ENCODE measurements at places on chromosomes 7 and 10.

- DNase-seq, result no peak
Measured at GRCh38 chr10:70771311-70772194, 13.6 kb downstream of the TBATA start.

- no peak for DNase-seq
Measured at GRCh38 chr10:50334273-50334672, 83.0 kb upstream of the ASAH2 start.

DNA sequence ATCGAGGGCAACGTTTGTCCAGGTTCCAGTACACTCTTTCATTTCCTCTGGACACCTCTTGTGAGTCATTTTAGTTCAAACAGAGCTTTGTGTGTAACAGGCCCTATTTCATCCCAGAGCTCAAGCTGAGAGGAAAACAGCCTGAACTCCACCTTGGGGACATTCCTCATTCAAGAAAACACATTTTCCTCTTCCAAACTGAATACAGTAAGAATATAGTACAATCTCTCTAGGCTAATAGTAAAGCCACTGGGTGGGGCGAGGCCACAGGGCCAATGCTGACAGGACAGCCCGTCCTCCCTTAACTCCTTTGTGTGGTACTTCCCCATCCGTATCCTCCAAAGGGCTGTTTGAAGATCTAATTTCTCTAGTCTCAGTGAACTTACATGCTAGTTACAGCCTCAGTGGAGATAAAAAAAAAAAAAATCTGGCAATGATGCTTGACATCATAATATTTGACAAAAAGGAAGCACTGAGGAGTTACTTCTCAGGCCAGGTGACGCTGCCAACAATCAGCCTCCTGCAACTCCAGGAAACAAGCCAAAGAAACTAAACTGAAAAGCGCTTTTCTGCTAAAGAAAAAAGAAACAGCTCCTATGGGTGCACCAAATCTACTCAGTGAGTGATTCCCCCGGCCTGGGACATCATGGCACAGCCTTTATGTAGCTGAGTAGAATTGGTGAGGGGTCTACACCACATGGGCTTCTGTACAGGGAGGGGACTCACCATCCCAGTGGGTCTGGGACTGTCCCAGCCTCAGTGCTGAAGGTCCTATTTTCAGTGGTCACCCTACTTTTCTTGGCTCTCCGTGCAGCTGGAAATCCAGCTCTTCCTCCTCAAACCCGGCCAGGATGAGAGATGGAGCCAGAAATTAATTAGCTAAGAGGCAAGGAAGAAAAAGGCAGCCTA, 238.2 kb upstream of the NEBL start:
- no peak for DNase-seq

DNA sequence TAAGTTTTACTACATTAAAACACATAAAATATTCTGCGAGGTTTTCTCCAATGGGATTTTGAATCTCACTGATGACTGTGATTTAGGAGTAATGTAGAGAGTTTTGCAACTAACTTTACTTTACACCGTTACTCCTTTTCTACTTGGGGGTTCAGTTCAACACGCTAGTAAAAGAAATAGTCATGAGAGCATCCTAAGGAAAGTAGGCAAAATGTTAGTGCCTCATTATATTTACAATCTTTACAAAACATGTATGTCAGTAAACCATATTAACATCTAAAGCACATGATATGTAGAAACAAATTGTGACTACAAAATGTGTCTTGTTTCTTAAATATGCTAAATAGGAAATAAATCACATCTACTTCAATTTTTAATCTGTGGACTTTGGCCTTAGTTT, 6.0 kb downstream of the MEOX2 start:
- no peak for DNase-seq

DNA sequence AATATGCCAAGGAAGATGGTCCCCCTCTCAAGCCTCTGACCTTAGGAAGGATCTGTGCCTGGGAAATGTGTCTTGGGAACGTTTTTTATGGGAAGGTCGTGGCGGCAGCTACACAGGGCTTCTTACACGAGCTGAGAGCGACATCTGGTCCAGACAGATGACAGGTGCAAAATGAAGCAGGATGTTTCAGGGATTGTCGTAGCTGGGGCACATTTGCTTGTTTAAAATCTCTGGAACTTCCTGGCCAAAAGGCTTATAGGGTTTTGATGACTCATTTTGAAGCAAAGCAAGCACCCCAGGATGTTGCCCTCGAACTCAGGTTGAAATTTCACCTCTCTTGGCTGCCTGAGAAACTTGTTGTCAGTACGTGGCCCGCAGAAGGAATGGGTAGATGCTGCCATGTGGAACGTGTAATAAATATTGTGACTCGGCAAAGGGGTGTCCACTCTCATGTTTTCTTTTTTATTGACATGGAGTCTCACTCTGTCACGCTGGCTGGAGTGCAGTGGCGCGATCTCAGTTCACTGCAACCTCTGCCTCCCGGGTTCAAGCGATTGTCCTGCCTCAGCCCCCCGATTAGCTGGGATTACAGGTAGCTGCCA, 117.5 kb downstream of the CAMK1D start:
- no peak for DNase-seq

DNA sequence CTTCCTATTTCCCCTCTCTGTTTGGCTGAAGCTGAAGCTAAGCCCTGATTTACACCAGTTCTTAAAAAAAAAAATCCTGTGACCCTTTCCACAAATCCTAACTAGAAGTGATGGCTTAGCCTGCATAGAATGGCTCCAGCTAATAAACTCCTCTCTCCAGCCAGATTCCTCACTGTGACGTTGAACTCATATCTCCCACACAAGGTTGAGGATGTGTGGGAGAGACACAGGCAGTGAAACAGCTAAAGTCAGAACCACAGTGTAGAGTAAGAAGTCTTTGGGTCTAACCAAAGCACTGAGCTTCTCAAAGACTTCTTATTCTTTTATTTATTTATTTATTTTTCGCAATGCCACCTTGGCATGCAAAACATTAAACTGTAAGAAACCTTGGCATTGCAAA, 268.3 kb downstream of the SNX13 start:
- no peak for DNase-seq

- no peak for DNase-seq
Measured at GRCh38 chr7:150877536-150877935, 25.2 kb downstream of the AOC1 start.

DNA sequence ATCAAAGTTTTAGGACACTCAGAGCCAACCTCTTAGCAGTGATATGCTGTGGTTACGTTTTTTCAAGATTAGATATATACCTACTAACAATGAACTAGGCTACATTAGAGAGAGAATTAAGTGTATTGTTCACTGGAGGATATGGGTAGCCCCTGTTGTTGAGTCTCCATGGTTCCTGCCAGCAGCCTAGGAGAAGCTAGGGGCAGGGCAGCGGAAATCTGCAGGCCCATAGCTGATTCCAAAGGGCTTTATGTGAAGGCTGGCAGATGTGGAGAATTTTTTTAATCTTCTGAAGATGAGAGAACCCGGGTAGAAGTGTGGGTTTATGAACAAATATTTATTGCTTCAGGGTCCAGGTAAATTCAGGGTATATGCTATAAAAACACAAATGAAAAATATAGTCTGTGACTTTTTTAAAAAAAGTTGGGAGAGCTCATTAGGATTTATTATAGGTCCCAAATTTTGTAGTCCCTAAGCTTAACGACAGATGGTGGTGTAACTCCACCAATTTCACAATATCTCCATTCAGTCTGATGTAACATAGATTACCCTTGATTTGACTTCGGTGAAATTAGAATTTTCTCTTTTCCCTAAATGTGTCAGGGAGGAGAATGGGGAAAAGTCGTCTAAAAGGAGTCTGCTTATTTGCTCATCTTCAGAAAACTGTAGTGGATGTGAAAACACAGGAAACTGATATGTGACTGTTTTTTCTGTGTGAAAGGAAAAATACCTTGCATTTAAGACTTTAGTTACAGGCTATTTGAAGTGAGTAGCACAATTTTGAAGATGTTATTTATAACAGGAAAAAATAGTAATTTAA, 163.0 kb upstream of the PPP1R3A start:
- no peak for DNase-seq

DNA sequence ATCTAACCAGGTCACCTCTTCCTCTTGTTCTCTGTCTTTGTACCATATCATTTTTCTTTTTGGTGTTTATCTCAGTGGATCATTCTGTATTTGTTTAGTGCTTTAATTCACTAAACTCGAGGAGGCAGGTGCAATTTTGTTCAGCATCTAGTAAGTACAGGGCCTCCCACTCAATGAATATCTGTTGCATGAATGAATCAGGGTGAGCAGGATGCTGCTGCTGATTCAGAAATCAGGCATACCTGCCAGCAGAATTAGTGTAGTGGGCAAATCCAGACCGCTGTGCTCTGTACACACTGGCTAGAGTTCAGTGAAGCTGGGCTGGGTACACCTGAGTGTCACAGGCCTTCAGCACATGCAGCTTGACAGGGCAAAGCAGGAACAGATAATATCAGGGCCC, 511.9 kb downstream of the SUGCT start:
- no peak for DNase-seq

GRCh38 chr7:98286701-98287485, 5.4 kb downstream of the BRI3 start:
- no peak for DNase-seq

DNA sequence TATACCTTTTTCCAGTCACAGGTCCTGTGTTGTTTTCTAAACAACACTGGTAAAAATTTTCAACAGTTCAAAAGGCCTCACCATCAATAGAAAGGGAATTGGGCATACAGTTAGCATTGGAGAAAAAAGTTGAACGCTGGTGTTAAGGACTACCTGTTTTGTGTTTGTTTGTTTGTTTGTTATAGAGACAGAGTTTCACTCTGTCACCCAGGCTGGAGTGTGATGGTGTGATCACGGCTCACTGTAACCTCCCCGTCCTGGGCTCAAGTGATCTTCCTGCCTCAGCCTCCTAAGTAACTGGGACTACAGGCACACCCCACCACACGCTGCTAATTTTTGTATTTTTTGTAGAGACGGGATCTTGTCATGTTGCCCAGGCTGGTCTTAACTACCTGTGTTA, 306.1 kb downstream of the PRPF18 start:
- no peak for DNase-seq

- no peak for DNase-seq
Measured at GRCh38 chr10:12656518-12657142, 307.3 kb downstream of the CAMK1D start.

DNA sequence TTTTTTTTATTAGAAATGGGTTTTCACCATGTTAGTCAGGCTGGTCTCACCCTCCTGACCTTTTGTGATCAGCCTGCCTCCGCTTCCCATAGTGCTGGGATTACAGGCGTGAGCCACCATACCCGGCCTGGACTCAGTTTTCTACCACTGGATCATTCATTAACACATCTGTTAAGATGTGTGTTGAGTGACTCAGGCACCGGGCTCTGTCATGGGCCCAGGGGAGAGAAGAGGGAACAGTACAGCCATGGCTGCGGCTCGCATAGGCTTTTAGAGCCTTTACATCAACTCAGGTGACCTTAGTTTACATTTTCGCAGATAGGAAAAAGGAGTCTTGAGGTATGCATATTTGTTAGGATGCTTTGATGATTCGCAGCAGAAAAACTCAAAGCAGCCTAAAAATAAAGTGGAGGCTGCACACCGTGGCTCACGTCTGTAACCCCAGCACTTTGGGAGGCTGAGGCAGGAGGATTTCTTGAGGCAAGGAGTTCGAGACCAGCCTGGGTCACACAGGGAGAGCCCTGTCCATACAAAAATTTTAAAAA, 3.1 kb upstream of the ARPC1B start:
- no peak for DNase-seq

DNA sequence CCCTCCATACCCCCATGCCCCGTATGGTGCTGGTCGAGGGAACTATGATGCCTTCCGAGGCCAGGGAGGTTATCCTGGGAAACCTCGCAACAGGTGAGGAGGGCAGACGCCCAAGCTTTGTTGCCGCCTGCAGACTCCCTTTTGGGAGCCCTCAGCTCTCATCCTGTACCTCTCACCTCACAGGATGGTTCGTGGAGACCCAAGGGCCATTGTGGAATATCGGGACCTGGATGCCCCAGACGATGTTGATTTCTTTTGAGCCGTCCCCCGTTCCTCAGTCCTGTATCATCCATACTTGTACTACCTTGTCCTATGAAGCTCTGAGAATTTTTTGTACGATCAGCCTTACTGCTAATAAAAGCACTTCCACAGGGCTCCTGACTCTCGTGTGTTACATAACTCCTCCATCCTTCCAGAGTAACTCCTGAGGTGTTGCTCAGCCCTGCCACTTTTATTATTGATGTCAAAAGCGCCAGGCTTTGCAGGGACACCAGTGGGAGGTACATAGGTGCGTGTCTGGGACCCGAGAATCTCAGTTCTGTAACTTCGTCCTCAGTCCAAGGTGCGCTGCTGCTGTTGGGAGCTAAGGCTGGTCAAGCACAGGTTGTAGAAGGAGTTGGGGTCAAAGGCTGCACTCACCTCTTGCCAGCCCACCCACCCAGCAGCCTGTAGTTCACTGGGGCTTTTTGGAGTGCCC, 1.1 kb downstream of the UFSP1 start:
- DNase-seq, result no peak

DNA sequence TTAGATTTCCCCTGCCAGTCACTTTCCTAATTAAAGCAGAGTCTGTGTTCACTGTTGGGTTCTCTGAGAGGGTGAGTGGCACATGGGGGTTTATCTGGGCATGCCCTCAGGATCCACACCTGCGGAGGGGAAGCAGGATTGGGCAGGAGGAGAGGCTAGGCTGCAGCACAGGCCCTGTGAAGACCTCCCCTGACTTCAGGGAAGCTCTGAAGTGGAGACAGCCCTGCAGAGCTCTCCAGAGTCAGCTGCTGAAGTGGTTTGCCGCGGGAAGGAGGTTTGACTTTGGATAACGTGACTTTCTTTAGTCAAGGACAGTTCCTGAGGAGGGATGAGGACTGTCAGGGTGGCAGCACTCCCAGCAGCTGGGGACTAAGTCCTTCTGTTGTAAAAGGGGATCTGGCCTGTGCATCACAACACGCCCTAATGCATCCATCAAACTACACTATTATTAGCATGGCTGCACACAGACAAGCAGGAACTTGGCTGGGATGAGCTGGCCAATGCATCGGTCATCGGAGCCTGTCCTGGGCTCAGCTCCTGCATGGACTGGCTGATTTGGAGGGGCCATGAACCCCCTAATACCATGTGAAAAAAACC, 50.9 kb upstream of the LEP start:
- DNase-seq, result no peak

- no peak for DNase-seq
Measured at GRCh38 chr10:114250236-114250635, 11.2 kb downstream of the VWA2 start.

DNA sequence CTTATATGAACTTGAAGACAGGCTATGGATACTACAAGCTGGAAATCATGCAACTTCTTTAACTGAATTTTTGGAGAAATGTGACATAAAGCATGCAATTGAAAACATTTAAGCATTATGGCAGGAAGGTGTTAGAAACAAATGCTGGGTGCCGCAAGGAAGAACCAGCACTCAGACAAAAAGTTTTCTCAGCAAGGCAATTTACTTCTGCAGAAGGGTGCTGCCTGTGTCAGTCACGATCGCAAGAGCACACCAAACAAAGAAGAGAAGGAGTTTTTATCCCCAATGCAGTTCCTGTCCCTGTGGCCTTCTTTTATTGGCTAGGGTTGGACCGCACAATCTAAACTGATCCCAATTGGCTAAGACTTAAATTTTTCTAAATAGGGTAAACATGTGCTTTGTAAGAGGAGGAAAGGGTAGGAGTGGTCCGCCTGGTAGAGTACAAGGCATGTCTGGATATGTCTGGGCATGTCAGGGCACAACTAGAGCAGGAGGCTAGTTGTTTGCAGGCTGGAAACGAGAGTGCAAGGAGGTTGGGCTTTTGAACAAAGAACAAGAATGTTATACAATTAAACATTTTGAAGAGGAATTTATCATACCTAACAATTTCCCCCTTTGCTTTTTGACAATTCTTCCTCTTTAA, 109.6 kb upstream of the FAM3C start:
- DNase-seq, result no peak

Measured in activated T-helper 1 cell treated with anti-CD3 and anti-CD28 coated beads, Interleukin-2, amount 50 U/mL, for 16 hours (primary cell).